ENCODE measurements at places on chromosomes 12 and 14. TPM values are rescaled to one million over a fixed set of nuclear protein-coding genes. Genes with fewer than 3 reads are reported as not detected.

FAM222A gene
- total RNA-seq, result 1.6 TPM

OLR1 gene
- not detected for total RNA-seq

ZNF268 gene
- 36.6 TPM for total RNA-seq

RPL10L gene
- total RNA-seq, result not detected

B4GALNT3 gene
- 0.66 TPM for total RNA-seq

SERPINA12 gene
- not detected for total RNA-seq

MGP gene
- total RNA-seq, result 3.7 TPM

TSPAN8 gene
- not detected for total RNA-seq

STON2 gene
- not detected for total RNA-seq

GABARAPL1 gene
- total RNA-seq, result 55.5 TPM

SLC4A8 gene
- total RNA-seq, result 0.42 TPM

LRRK2 gene
- total RNA-seq, result 1.7 TPM

WIF1 gene
- not detected for total RNA-seq

KLRD1 gene
- total RNA-seq, result 4.3 TPM

SERPINA5 gene
- total RNA-seq, result not detected

SLC6A15 gene
- total RNA-seq, result not detected

RHEBL1 gene
- total RNA-seq, result 3.6 TPM

OSGEP gene
- 82.5 TPM for total RNA-seq

APOF gene
- not detected for total RNA-seq

RNASE3 gene
- total RNA-seq, result not detected

RASSF8 gene
- not detected for total RNA-seq

CLBA1 gene
- total RNA-seq, result 2.0 TPM

CLMN gene
- total RNA-seq, result 2.0 TPM

INHBC gene
- total RNA-seq, result 0.18 TPM

TDG gene
- total RNA-seq, result 35.3 TPM

HOXC12 gene
- total RNA-seq, result not detected

BDKRB1 gene
- not detected for total RNA-seq

RIN3 gene
- total RNA-seq, result 146 TPM

PTPRR gene
- total RNA-seq, result not detected

CMTM5 gene
- total RNA-seq, result not detected

PAWR gene
- total RNA-seq, result 8.1 TPM

ANO4 gene
- not detected for total RNA-seq

AKAP5 gene
- total RNA-seq, result 0.49 TPM

LMNTD1 gene
- total RNA-seq, result not detected

ASCL1 gene
- total RNA-seq, result not detected

RGS6 gene
- total RNA-seq, result not detected

KCNJ8 gene
- not detected for total RNA-seq

CAPRIN2 gene
- total RNA-seq, result 49.4 TPM

KCNMB4 gene
- total RNA-seq, result 3.2 TPM

GSC gene
- not detected for total RNA-seq

RTL1 gene
- not detected for total RNA-seq

RNFT2 gene
- 7.2 TPM for total RNA-seq

SPIC gene
- not detected for total RNA-seq

DIO2 gene
- not detected for total RNA-seq
